Hematopoietic multipotent progenitor cell (in vitro differentiated cells): ENCODE measurements at places on chromosomes 1 and 21. TPM values are rescaled to one million over a fixed set of nuclear protein-coding genes. Genes with fewer than 3 reads are reported as not detected.

DNA sequence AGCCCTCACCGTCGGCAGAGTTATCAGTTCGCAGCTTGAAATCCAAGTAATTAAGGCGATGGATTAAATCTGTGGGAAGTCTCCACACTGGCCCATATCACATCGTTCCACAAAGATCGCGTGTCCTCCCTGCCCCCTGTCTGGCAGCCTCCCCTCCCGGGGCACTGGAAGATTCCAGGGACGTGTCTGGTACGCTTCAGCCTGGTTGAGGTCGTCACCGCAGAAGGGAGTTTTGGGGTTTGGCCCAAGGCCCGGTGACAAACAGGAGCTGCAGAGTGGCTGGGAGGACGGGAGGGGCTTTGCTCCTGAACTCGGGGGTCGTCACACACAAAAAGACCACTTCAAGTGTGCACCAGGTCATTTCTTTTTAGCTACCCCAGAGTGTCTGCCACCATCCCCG is 51.1 kb downstream of the PRDM16 start:
- peak; percentile 14 for DNase-seq

GRCh38 chr1:115529216-115529897 is 112.4 kb upstream of the VANGL1 start:
- no peak for DNase-seq

DNA sequence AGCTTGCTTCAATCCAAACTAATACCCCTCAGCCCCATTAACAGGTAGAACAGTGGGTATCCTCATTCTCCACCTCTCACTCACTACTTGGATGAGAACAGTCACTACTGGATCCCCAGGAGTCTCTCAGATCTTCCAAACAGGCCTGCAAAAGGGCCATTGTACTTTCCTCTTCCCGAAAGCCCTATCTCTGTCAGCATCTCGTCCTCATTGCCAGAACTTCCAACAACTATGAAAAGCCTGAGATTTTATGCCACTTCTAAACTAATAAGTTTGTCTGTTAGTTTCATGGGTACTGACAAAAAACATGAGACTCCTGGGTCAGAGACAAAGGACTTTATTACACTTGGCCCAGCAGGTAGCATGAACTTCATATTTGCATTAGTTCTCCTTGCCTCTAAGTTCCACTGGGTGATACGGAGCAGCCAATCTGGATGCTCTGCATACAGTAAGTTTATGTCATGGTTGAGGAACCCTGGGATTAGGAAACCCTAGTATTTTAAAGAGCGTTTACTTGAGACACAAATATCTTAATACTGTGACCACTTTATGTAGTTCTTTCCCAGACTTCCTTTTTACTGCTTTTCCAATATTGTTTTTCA is 38.1 kb downstream of the VANGL2 start:
- no peak for DNase-seq

DNA sequence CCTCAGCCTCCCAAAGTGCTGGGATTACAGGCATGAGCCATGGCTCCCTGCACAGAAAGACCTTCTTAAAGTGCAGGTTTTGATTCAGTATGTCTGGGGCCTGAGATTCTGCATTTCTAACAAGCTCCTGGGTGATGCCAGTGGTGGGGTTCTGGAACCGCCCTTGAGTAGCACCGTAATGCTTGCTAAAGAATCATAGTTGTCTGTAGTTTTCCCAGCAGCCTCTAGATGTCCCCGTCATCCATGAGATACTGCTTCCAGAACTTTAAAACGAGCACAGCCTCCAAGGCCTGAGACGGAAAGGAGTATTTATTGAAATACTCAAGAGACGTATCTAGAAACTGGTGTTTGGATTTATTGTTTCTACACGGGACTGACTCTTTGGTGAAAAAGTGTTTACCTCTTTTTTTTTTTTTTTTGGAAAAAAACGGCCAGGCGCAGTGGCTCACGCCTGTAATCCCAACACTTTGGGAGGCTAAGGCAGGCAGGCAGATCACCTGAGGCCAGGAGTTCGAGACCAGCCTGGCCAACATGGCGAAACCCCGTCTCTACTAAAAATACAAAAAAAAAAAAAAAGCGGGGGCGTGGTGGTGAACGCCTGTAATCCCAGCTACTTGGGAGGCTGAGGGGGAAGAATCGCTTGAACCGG is 2.6 kb upstream of the TOR3A start:
- peak; percentile 84 for DNase-seq

GRCh38 chr1:3645666-3646355 is 4.1 kb downstream of the WRAP73 start:
- DNase-seq, result no peak

DNA sequence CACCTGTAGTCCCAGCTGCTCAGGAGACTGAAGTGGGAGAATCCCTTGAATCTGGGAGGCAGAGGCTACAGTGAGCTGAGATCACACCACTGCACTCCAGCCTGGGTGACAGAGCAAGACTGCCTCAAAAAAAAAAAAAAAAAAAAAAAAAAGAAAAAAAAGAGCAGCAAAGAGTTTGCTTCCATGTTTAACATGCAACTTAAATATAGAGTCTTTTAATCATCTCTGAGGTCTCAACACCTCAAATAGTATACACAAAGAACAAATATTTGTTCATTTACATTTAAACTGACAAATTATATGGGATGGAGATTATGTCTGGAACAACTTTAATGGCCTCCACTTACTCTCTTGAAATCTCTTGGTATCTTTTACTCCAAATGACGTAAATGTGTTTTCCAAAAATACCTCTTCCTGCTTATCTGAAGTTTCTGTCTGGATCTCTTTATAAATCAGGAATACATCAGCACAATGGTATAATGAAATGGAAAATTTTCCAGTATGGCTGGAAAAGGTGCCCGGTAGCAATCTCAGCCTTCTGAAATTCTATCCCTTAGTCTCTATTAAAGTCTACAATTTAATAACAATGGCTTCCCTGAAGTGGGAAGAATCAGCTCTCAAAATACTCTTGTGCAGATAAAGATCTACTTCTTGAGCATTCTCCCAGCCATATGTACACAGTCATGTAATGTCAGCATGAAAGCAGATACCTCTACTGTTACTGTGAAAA is 258.5 kb downstream of the OMA1 start:
- DNase-seq, result no peak

DNA sequence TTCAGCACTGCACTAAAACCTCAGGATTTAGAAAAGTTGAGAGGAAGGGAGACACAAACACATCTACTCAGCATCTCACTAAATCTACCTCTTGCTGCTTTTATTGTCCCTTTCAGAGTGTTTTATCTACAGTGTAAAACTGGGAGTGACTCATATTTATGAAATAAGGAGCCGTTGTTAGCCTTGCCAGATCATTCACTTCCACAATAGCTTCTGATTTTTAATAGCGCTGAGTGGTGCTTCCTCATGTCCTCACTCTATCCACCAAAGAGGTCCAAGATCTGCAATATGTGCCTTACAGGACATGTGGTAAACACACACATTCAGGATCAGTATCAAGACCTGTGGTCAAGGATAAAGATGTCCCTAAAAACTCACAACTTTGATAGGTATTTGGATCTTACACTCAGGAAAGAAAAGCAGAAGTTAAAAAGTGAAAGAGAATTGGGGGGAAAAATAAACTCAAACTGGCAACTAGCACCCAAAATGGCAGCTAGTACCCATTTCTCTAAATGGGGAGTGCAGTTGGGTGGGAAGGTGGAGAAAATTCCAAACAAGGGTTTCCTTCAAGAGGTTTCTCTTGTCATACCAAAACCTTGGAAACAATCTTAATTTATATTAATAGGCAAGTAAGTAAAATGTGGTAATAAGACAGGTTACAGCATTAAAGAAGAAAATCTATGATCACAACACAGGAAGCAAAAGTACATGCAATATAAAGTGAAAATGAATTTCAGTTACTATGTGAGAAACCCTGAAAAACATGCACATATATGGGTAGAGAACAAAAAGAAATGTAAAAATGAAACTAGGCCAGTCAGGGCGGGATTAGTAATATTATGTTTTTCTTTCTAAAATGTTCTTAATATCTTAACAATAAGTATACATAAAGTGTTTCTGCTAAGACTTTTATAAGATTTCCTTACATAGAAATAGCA is 15.9 kb downstream of the DUSP10 start:
- DNase-seq, result peak; percentile 41

DNA sequence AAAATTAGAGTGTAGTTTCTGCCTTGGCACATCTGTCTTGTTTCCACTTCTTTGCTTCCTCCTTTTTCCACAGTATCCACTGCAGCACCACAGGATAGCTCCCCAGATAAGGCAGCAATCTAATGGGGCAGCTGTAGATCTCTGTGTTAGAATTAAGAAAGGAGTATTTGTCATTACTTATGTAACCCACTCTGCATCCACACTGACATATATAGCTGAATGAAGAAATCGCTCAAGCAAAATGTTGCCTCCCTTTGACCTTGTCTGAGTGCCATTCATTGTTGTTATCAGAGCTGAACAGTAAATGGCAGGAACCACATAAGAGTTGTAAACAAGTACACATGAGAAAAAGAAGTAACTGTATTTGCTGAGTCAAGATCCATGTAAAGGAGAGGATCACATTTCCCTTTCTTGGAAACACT is 45.9 kb upstream of the DPH5 start:
- peak; percentile 58 for DNase-seq

DNA sequence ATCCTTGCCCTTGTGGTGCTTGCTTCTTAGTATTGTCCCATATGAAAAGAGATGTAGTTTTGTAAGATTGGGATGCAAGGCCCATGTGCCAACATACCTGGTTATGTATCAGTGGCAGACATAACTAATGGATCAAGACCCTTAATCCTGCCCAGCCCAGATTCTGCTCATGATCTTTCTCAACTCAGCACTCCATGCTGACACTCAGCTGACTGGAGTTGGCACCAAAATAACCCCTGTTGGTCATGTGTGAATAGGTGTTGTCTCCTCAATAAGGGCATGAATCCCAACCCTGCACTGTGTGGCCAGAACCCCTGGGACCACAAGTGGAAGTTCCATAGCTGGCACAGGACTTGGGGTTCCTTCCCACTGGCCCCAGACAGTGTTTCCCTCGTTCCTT is 13.9 kb upstream of the CNR2 start:
- DNase-seq, result no peak

- DNase-seq, result no peak
Observed at GRCh38 chr1:202663131-202663530, 47.1 kb downstream of the SYT2 start.

DNA sequence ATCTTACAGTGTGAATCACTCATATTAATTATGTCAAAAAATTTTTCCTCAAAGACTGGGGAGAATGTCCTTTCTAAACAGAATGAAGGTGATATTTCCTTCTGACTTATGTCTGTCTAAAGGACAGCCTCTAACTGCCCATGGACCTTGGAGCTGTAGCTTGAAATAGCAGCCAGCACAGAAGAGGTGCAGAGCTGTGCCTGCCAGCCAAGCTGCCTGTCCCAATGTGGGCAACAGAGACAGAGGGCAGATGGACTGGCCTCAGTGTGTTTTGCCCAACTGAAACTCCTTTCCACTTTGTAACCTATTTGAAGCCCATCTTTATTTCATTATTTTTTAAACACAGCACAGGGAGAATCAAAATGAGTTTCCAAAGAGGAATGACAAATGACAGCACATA is 97.6 kb upstream of the DYNLT5 start:
- DNase-seq, result no peak

Gene WNT9A
- 0.27 TPM for total RNA-seq

Gene LEMD1
- not detected for total RNA-seq
